Motor neuron (in vitro differentiated cells): ENCODE measurements at places on chromosomes 7 and 10. TPM values are rescaled to one million over a fixed set of nuclear protein-coding genes. Genes with fewer than 3 reads are reported as not detected.

The AZGP1 gene
- total RNA-seq, result not detected in 2 replicates

The PARD3 gene
- 90.7 and 97.4 TPM in 2 replicates for total RNA-seq

The EIF5AL1 gene
- total RNA-seq, result 0.34 and 0.59 TPM in 2 replicates

The GRID1 gene
- 7.3 and 9.1 TPM in 2 replicates for total RNA-seq

The UPK3BL2 gene
- total RNA-seq, result 0.23 and 0.36 TPM in 2 replicates

The TUBAL3 gene
- not detected in 2 replicates for total RNA-seq

The MYPN gene
- 0.09 and 0.10 TPM in 2 replicates for total RNA-seq

The XRCC2 gene
- total RNA-seq, result 9.9 and 10.2 TPM in 2 replicates

The CRHR2 gene
- 0.22 and 0.93 TPM in 2 replicates for total RNA-seq

The PON3 gene
- 0.75 and 1.6 TPM in 2 replicates for total RNA-seq

The ADCY1 gene
- total RNA-seq, result 2.4 and 2.9 TPM in 2 replicates

The PAOX gene
- 4.8 and 5.1 TPM in 2 replicates for total RNA-seq

The NPC1L1 gene
- not detected in 2 replicates for total RNA-seq

The SND1 gene
- 291 and 296 TPM in 2 replicates for total RNA-seq

The LRIT1 gene
- total RNA-seq, result not detected in 2 replicates
